ENCODE measurements at places on chromosomes 6 and 20. TPM values are rescaled to one million over a fixed set of nuclear protein-coding genes. Genes with fewer than 3 reads are reported as not detected.

KCNQ5 gene
- total RNA-seq, result 0.09 TPM

DNA sequence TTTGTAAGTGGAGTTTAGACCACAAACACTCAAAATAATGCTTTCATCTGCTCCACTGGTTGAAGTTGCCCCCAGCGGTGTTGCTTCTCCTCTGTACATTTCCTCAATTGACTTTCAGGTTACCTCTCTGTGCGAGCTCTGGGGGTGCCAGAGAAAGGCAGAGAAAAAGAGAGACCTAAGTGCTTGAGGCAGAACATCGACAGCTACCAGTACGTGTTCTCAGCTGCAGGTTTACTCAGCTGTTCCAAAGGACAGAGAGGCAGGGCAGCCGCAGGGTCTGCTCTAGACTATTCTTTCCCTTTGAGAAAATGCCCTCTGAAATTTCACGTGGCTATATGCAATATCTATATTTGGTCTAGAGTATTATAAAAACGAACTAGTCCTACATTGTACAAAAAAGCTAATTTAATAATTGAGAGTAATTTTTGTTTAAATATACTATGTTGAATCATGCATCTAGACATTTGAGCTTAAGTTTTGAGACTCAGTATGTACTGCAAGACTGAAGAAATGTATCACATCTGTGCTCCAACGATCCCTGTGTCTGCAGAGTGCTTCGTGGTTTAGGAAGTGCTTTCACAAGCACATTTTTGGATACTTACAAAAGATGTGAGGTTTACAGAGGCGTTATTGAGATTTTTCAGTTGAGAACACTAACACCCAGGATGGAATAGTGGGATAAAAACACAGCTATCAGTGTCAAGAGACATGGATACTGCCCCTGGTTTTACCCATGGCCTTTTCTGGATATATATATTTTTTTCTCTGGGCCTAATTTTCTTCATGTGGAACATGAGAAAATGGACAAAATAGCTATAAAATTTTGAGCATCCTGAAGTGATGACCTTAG, 453.6 kb upstream of the FLRT3 start:
- peak; percentile 8 for DNase-seq

GRCh38 chr6:105484238-105485161, 81.6 kb upstream of the PREP start:
- peak; percentile 45 for DNase-seq

GRCh38 chr6:118708055-118708454, 56.7 kb upstream of the CEP85L start:
- no peak for DNase-seq

DNA sequence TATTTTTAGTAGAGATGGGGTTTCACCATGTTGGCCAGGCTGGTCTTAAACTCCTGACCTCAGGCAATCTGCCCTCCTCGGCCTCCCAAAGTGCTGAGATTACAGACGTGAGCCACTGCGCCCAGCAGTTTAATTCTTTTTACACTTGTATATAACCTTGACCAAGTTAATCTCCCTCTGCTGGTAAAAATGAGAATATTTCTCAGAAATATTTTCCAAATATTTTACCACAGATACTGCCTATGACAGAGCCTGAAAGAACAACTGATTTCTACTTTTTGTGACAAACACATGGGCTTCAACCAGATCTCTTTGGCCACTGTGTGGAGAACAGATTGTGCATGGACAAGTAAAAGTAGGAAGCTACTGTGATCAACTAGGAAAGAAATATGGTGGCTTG, 21.2 kb upstream of the NHSL1 start:
- DNase-seq, result no peak

DNA sequence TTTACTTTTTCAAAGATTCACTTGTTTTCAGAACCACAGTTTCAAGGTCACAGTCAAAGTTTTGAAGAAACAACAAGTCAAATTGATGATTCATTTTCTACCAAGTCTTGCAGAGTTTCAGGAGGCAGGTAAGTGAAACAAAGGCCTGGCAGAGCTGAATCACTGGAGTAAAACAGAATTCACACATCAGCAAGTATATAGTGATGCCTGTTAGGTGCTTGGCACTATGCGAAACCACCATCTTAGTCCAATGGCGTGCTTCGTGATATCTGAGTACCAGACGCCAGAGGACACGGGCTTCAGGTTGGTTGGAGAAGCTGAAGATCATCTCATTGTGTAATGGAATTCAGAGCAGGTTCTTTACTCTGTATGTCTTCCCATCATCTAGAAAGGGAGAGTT, 75.9 kb downstream of the RTN4IP1 start:
- no peak for DNase-seq

GRCh38 chr20:43988451-43988850, 73.8 kb downstream of the TOX2 start:
- no peak for DNase-seq

DNA sequence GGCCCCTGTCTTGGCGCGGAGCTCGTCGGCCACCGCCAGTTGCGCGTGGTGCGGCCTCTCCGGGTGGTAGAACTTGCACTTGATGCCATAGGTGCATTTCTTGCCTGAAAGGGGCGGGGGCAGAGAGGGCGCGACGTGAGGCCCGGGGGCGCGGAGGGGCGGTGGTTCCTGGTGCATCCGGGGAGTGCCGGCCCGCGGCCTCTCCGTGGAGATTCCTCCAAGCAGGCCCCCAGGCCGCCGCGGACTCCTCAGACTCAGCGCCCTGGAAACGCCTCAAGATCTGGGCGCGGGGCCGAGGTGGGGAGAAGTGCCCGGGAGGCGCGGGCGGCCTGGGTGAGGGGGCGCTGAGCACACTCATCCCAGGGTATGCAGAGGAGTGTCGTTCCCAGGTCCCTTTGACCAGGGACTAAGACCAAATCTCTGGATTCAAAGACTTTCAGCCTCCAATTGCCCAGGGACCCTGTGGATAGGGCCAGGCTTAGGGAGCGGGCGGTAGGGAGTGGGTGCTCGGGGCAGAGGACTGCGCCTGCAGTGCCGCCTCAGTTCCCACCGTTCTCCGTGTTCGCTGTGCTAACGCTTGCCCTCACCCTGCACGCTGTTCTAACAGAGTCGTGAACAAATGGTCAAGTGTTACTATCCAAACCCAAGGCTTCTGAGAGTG, 33.3 kb downstream of the ZC3H12D start:
- peak; percentile 37 for DNase-seq

CTCFL gene
- 0.34 TPM for total RNA-seq

HLA-DMB gene
- total RNA-seq, result 4.5 TPM

SYCP2L gene
- 12.5 TPM for total RNA-seq

DNA sequence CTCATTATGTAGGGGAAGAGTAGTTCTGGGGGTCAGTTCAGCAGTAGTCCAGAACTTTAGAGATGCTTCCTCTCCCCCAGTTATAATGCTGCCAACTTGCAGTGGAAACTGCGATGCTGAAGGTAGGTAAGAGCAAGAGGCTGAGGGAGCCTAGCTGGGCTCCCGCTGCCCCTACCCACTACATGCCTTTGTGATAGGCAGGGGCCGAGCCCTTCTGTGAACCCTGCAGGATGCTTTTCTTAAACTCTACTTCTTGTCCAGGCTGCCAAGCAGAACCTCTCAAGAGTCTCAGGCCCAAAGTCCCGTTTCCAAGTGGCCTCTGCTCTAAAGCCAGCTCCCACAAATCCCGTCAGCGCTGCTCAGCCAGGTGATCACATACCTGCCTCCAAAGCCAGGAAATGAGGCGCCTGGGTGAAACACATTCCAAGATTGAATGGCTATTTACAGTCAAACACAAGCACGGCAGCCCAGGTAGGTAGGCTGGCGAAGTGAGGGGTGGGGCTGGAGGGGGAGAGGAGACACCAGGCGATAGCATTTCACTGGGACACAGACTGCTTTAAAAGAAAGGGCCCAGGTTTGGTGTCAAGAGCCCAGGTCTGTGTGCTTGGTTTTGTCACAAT, 150.7 kb downstream of the CD24 start:
- DNase-seq, result no peak

DAAM2 gene
- total RNA-seq, result 2.1 TPM

- DNase-seq, result no peak
Observed at GRCh38 chr6:40819182-40819834, 219.7 kb downstream of the UNC5CL start.

DNA sequence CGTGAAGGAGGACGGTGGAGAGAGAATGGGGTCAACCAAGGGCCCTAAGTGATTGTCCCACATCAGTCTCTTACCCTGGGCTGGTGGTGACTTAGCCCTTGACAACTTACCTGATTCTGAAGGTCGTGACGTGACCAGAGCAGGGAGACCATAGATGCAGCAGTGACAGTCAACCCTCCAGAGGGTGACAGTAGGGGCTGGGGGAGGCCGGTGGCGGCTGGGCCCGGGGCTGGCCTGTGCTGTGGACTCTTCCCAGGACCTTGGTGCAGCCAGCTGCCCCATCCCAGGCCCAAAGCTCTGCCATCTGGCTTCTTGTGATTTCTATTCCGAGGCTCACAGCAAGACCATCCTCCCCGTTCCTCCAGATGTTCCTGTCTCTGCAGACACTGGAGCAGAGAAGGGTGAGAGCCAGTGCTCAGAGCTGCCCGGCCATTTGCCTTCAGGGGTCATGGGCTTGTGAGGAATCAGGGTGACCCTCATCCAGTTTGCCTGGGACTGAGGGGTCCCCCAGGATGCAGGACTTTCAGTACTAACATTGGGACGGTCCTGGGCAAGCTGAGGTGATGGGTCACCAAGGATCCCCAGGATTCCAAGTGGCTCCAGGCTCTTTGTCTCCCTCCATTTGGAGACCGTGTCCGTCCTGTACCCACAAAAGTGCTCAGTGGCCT, 36.0 kb downstream of the SUMO4 start:
- no peak for DNase-seq

TBX18 gene
- not detected for total RNA-seq

GRCh38 chr6:3287976-3288707, 29.4 kb downstream of the PSMG4 start:
- no peak for DNase-seq

DNA sequence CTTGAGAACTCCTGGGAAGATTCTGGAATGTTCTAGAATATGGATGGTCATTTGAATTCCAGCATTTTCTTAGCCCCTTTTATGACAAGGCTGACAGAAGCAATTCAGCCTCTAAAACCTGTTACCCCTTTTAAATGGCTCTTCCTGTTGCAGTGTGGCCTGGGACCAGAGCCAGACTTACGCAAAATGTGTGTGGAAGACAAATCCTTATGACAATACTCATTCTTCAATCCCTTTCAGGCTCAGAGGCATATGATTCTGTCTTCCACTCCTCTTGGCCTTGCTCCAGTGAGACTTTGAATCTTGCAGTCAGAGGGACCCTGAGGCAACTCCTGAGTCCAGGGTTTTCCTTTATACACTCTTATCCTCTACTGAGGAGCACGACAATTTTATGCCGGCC, 287.0 kb downstream of the CLIC5 start:
- DNase-seq, result no peak

DNA sequence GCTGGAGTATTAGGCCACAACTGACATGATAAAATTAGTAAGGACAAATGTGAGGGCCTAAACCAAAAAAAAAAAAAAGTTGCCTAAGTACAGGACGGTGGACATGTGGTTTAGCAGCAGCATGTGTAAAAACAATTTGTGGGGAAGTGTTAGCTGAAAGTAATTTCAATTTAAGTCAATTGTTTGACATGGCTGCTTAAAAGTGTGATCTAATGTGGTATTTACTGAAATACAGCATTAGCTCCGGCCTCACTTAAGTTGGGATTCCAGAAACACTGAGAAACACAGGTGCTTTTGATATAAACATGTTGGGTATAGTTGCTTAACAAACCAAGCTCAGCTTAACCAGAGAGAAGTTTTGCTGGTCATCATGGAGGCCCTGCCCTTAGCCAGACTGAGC, 119.7 kb downstream of the FYN start:
- DNase-seq, result no peak

DNA sequence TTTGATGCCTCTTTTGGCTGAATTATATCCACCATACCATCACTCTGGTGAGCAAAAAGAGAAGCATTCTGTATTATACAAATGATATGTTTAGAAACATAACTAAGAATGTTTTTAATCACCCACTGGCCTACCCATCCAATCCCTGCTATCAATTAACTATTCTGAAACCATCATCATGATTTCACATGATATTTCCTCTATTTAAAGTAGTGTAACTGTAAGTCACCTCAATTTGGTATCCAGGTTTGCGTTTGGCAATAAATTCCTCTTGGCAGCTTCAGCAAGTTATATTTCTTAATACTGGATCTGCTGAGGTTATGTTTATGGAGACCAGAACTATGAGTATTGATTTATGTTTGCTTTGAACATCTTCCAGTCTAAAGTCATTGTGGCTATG, 332.1 kb downstream of the UTRN start:
- no peak for DNase-seq

DNA sequence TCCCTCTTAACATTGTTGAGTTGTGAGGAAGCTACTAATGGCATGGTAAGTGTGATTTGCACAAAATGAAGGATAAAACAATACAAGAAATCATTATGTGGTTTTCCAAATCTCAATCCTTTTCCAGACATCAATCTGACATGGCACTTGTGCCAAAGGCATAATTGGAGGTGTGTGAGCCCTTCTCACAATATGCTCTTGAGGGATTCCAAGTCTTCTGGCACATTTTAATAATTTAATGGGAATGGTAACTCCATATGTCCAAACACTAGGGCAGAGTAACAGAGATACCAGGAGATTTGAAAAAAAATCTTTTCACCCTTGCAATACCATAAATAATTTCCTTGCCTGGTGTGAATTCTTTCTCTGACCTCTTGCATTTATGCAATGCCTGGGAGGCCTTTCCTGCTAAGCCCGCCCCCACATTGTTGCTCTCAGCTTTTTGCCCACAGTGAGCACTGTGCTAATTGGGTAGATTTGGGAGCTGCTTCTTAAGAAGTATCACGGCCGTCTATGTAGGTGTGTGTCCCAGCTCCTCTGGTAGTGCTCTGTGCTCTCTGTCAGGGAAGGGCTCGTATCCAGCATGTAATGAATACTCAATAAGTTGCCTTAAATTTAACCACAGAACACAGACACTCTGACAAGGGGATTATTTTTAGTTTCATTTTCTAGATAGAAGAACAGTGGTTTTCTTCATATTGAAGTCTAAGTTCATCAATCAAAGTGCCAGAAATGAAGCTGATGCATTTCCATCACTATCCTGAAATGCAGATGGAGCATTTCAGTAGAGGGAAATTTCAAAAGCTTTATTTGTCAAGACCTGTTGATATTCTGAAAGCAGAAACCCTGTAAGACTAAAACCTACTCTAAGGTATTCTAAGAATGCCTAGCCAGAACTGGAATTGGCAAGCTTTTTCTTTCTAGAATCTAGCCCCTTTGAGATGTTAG, 54.4 kb upstream of the CEP85L start:
- DNase-seq, result peak; percentile 44

SRSF6 gene
- total RNA-seq, result 86.1 TPM

MOCS1 gene
- total RNA-seq, result 11.3 TPM

- DNase-seq, result no peak
Observed at GRCh38 chr6:84696166-84696565, 68.2 kb downstream of the TBX18 start.

GRCh38 chr20:63700199-63701050, 4.0 kb downstream of the TNFRSF6B start:
- DNase-seq, result no peak

DNA sequence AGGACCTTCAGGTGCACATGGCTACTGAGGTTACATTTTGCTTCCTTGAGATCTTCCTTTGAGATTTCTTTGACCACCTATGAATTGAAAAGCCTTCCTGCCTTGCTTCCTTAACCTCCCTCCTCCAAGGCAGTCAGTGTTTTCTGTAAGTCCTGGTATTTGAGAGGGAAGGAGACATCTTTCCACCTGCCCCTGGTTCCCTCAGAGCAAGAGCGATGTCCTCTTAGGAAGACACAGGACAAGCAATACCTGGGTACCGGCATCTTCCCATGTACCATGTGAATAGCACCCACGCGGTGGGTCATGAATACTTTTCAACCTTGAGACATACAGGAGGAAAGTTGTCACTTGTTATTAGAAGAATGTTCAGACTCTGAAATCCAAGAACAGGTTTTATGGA, 37.1 kb downstream of the GINS1 start:
- DNase-seq, result no peak

Measured in neural progenitor cell (in vitro differentiated cells).